ENCODE measurements at places on chromosomes 7 and 10. TPM values are rescaled to one million over a fixed set of nuclear protein-coding genes. Genes with fewer than 3 reads are reported as not detected.

DNA sequence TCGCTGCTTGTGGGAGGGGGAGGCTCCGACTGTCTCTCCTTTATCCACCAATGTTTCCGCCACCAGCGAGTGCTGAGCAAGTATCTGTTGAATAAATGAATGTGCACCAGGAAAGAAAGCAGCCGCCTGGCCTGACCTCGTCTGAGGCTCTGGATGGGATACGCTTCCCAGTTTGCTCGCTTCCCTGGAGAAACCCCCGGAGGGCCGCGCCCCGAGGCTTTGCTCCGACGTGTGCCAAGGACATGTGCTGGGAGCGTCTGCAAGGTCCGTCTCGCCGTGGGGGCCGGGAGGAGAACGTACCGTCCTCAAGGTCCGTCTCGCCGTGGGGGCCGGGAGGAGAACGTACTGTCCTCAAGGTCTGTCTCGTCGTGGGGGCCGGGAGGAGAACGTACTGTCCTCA is 536.4 kb downstream of the DNAJB6 start:
- no peak for DNase-seq

DNA sequence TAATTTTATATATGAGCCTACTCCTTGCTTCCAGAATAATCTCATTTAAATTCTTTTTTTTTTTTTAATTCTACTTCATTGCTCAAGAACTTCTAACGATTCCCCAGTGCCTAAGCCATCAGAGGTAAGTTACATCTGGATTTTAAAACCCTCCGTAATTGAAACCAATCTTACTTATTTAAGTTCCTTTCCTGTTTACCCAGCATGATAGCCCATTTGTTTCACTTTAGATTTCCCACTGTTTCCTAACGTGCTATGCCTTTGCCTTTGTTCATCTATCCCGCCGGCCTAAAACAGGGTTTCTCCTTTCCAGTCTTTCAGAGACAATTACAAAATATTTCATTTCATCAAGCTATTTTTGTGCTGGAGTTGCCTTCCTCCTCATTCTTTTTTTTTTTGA is 75.8 kb upstream of the ETV1 start:
- no peak for DNase-seq

DNA sequence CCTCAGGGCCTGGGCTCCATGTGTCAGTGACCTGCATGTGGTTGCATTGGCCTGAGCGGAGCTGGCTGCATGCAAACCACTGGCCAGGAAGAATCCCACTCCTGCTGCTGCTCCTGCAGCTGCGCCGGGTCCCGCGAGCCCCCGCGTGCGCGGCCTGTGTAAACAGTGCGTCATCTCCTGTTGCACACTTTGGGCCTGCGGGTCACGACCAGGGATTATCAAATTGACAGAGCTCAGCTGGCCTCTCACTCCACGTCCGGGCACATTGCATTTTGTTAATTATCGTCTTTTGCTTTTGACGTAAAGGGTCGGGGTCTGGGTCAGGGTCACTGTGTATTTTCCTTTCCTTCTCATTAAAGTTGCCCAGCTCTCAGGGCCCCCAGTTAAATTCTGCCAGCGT is 132.6 kb downstream of the RGS10 start:
- DNase-seq, result peak; percentile 69

GRCh38 chr10:126127481-126128029 is 231.2 kb downstream of the FANK1 start:
- no peak for DNase-seq

- no peak for DNase-seq
Measured at GRCh38 chr10:71685554-71686232, 33.9 kb downstream of the C10orf105 start.

Gene TMEM225B
- total RNA-seq, result 0.28 TPM
